ENCODE measurements at places on chromosomes 12 and 14.

DNA sequence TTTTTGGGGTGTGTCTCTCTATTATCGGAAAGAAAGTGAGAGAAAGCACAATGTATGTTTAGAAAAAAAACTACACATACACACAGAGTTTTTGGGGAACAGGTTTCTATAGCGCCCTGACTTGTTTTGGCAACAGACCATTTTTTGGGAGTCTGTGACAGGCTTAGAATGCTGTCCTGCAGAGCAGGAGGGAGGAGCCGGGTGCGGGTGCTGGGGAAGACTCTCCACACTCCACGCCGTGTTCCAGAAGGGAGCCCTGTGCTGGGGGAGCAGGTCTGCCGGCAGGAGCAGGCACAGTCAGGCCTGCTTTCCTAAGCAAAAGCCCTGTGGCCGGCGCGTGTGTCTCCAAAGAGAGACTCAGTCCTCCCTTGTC lies 26.5 kb downstream of the CD9 start:
- DNase-seq, result no peak

GRCh38 chr12:2248901-2249381 lies 196.2 kb downstream of the CACNA1C start:
- no peak for DNase-seq

DNA sequence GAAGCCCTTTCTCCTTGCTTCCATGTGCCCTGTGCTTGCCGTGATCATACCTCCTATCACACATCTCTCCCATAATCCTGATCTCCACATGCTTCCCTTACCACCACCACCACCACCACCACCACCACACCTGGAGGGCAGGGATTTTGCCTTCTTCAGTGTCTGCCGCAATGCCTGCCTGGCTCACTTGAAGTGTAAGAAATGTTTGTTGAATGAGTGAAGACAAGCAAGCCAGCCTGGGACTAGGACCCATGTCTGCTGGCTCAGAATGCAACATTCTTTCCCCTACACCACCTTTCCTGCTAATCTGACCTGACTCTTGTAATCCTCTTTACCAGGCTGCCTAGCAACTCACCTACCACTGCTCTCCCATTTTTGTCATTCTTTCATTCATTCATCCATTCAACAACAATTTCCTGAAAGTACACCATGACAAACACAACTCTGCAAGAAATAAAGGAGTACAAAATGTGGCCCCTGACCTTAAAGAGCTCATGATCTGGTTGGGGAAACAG lies 3.5 kb upstream of the NID2 start:
- no peak for DNase-seq

DNA sequence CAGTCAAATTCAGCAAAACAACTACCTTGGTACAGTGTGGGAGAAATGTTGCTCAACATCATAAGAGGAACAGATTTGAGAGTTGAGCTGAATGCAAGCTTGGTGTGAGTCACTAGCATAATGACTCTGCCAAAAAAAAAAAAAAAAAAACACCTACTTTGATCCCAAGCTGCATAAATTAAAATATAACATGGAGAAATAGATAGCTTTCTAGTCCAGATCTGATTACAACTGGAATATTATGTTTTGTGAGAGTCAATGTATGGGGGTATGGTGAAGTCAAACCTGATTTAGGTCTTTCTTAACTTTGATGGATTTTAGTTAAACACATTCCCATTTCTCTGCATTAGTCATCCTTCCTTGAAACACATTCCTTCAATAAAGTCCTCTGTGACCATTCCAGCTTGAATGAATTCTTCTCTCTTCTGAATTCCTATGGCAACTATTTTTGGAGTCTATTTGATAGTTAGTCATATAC lies 188.1 kb downstream of the SLC5A8 start:
- no peak for DNase-seq

GRCh38 chr12:112998987-112999767 lies 20.9 kb downstream of the OAS2 start:
- DNase-seq, result no peak

GRCh38 chr12:48717252-48717695 lies 767 bp upstream of the CCNT1 start:
- no peak for DNase-seq

DNA sequence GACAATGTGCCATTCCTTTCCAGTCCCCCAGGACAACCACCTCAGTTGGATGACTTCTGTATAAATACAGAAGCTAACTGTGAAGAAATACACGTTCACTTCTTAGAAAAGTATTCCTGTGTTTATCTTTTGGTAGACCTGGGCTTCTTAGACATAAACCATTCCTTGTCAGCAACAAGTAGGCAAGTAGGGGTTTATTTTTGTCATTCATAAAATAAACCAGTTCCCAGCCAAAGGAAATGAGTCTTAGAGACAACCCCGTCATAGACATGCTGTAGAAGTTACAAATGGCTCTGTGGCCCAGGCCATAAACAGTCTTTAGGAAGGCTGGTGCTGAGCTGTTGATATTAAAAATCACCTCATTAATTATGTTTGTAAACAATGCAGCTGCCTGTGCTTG lies 243.2 kb downstream of the SPTSSA start:
- no peak for DNase-seq

- no peak for DNase-seq
Measured at GRCh38 chr12:102573237-102573636, 92.9 kb upstream of the IGF1 start.

- no peak for DNase-seq
Measured at GRCh38 chr12:98736352-98737321, 91.5 kb downstream of the APAF1 start.

GRCh38 chr14:53528185-53528671 lies 375.1 kb upstream of the DDHD1 start:
- no peak for DNase-seq

DNA sequence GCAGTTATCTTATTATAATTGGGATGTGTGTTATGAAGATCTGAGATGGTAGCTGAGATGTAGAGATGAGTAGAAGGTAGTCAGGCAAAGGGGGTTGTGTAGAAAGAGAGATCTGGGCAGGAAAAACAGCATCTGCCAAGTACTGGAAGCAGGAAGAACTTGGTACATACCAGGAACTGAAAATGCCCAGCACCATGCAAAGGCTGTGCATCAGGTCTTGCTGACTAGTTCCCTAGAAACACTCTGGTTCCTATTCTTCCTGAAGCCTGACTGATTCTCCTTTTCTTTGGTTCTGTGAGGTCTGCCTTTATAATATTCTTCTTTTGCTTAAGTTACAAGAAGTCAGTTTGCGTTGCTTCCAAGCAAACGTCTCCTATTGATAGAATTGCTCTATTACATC lies 6.7 kb upstream of the NFATC4 start:
- DNase-seq, result no peak

- peak; percentile 8 for DNase-seq
Measured at GRCh38 chr12:104790296-104791125, 167.6 kb downstream of the SLC41A2 start.

DNA sequence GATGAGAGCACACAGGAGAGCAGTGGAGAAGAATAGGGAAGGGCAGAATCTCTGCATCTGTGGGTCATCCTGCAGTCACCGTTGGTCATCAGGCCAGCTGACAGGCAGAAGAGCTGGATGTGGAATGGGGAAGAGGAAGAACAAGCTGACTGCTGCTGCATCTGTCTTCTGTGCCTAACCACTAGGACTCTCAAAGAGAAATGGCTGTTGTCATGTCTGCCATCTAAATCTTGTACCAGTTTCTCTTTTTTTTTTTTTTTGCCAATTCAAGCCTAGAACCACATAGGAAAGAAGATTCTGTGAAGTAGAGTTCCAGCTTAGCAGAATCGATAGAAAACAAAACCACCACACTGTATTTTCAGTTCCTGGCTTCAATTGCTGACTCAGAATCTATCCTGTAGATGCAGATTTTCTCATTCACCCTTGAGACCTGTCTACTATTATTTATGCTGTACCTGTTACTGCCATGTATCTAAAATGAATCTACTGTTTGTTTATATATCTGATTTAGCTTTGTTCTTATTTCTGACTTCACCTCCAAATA lies 421.9 kb upstream of the PRICKLE1 start:
- no peak for DNase-seq

DNA sequence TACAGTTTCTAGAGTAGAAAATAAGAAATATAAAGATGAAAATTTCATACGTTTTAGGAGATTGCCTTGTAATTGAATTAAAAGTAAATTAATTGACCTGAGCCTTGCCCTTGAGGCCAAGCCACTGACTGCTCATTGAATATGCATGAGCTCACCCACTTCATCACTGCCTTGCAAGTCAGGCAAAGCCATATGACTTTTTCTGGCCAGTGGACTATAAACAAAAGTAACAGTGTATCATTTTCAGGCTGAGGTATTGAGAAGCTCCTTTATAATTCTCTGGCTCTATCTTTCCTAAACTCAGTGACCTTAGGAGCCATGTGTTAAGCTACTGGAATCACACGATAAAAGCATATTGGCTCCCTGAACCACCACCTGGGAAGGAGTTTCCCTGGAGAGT lies 369.3 kb downstream of the NUAK1 start:
- DNase-seq, result no peak

DNA sequence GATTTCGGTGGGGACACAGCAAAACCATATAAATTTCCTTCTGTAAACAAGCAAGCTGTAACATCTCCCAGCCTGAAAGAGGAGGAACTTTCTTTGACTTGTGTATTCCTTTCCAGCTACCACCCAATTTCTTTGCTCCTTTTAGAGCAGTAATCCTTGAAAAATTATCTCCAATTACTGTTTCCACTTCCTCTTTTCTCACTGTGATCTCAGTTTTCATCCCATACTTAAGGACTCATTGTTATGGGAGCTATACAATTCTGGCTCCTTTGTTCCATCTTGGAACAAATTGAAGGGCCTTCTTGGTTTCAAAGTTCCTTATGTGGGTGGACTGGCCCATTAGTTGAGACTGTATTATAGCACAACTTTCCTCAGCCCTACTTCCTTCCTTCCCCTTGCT lies 152.6 kb downstream of the AKAP6 start:
- no peak for DNase-seq

DNA sequence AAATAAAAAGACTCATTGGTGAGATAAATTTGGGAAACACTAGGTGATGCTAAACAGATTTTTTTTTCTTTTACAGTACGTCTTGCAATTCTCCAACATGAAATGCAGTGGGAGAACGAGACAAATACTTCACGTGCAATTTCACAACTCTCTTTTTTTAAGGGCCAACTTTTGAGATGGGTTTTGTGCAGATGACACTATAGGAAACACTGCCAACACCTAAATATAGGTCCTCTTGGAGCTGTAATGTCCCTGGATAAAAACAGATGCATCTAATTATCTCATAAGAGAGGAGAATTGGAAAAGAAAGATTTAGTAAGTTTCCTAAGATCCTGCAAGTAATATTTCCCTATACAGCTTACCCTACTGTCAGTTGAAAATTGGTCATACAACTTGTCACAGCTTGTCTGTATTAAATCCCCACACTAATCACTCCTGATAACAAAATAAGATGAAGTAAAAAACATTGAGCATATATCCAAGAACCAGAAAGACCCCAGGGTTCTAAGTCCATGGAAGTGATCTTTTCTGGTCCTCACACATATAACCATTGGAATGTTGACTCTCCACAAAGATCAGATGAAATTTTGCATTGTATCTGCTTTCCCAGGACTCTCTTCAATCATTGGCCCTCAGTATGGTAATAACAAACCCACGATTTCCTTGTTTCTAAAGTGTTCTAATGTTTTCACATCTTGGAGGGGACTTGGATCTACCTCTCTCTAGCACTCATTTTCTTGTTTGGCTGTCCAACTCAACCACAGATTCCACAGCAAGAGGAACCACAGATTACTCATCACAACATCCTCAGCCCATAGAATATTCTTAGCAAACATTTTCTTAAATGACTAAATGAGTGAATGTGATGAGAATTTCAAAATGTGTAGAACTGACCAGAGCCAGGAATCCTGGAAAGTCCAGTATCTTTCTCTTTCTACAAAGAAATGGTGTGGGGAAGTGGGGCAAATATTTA lies 769.4 kb upstream of the USP15 start:
- DNase-seq, result no peak
